ENCODE measurements at places on chromosomes 7 and 10. TPM values are rescaled to one million over a fixed set of nuclear protein-coding genes. Genes with fewer than 3 reads are reported as not detected.

DNA sequence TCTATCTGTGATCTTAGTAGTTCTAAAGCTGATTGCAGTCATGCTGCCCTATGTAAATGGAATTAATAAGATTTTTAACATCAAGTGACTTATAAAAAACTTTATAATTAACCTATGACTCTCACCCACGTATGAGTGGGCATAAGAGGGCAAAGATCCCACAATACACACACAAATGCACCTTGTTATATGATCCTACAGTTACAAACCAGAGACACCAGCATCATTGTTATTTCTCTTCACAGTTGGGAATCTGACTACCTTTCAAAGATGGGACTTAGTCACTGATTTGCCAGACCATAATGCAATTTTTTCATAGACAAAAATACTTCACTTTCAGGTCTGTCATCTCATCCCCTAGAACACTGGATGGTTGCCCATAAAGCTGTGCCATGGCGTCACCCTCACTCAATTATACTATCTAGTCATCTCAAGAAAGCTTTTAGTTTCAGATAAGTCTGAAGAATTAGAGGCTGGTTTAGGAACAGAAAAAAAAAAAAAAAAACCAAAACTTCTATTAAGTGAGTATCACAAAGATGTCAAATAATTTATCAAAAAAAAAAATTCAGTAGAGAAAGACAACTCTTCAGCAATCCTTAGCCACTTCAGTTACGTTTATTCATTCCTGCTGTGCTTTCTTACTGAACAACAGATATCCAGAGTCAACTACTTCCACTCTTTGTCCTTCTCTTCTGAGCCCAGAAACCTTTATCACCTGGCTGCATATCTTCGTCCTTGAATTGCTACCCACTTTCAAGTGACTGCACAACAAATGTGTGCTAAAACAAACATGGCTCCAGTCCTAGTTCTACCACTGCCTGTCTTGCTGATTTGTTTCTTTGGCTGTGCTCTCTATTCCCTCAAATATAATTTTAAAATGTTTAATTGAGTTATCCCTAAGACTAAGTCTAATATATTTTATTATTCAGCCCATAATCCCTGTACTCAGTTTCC, 175.0 kb upstream of the CHRM2 start:
- no peak for DNase-seq

GRCh38 chr10:13087986-13088618, 11.9 kb upstream of the OPTN start:
- DNase-seq: no peak

DNA sequence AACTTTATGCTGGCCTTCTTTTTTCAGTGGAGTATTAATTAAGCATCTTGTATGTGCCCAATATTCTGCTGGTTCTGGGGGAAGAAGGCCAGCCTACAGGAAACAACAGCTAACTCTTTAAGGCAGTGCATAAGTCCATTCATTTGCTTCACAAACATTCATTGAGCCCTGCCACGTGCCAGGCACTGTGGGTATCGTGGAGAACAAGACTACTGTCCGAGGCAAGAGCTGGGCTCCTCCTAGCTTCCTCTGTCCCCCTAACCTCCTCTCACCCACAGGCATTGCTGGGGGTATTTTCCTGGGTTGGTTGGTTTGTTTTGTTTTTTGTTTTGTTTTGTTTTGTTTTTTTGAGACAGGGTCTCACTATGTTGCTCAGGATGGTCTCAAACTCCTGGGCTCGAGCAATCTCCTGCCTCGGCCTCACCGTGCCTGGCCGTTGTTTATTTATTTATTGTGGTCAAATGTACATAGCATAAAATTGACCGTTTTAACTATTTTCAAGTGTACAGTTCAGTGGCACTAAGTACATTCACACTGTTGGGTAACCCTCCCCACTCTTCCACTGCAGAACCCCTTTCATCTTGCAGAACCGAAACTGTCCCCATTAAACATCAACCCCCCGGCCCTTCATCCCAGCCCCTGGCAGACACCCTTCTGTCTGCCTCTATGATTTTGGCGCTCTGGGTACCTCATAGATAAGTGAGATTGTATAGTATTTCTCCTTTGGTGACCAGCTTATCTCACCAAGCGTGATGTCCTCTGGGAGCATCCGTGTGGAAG, 32.6 kb downstream of the CHST3 start:
- DNase-seq: no peak

DNA sequence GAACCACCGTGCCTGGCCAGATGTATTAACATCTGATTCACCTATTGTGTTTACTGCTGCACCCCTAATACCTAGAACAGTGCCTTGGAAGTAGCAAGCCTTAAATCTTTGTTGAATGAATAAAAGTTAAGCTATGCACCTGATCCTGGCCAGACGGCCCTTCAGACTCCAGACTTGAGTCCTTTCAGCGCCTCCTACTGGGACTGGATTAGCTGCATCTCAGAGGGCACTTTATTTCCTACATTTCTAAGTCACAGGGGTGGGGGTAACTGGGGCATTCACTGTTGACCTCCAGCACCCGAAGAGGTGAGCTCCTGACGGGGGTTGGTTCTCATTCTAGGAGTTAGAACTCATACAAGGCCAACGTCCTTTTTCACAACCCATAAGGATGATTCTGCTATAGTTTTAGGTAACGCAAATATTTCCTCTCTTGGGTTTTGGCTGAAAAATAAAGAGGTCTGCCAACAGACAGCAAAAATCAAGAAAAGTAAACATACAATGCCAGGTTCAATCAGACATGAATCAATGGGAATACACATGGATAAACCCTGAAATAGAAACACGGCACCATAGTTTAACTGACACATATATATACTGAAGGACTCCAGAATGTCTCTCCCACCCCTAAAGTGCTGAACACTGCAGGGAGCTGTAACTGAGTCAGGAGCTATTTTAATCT, 48.0 kb upstream of the DLG5 start:
- no peak for DNase-seq

- no peak for DNase-seq
Measured at GRCh38 chr7:49583440-49583839, 190.0 kb upstream of the VWC2 start.

GRCh38 chr10:84193846-84194423, 402 bp upstream of the CDHR1 start:
- no peak for DNase-seq

DNA sequence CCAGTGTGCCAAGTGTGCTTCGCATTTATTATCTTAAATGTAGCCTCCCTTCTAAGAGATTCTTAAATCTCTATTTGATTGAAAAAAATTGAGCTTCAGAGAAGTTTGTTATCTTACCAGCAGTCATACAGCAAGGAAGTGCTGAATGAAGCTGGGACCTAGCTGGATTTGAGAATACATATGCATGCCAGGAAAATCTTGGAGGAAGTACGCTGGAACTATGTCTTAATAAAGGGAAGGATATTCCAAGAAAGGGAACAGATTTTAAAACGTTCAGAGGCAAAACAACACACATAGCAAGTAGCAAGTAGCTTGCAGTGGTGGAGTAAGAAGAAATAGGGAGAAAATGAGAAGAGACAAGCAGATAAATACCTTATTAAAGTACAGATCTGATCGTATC, 1.5 kb downstream of the CFAP70 start:
- DNase-seq: no peak

DNA sequence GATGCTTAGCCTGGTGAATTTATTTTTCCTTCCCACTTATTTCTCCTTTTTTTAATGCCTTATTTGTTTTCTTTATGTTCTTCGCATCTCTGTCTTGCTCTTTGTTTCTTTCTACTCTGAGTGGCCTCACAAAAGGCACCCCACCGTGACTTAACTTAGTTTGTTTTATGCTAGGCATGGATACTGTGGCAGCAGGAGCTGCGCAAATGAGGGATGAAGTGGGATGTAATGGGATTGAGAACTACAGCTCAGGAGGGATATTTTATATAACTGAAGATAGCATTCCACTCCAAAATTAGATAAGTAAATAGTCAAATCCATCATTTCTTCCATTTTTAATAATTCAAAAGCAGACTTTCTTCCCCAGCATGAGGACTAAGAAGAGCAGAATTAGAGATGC, 1.7 kb upstream of the CACNA2D1 start:
- DNase-seq: no peak

DNA sequence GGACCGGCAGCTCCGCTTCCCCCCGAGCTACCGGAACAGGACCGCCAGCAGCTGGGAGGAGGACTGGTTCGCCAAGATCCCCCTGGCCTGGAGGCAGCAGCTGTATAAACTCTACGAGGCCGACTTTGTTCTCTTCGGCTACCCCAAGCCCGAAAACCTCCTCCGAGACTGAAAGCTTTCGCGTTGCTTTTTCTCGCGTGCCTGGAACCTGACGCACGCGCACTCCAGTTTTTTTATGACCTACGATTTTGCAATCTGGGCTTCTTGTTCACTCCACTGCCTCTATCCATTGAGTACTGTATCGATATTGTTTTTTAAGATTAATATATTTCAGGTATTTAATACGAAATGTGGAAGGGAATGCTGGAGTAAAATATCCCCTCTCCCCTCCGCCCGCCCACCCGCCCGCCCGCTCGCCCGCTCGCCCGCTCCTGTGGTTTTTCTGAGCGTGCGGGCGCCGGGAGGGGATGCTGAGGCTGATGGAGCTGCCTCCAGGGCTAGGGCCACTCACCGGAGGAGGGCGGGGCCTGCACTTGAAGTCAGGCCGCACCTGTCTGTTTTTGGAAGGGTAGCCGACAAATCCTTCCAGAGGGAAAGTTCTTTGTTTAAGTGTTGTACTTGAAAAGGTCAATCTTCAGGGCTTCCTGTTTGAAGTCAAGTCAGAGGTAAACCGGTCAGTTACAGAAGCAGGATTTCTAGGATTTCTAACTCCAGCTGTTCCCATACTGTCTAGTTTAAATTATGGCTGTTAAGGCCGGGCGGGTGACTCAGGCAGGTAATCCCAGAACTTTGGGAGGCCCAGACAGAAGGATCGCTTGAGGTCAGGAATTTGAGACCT, 30.5 kb downstream of the CHST12 start:
- DNase-seq: no peak

DNA sequence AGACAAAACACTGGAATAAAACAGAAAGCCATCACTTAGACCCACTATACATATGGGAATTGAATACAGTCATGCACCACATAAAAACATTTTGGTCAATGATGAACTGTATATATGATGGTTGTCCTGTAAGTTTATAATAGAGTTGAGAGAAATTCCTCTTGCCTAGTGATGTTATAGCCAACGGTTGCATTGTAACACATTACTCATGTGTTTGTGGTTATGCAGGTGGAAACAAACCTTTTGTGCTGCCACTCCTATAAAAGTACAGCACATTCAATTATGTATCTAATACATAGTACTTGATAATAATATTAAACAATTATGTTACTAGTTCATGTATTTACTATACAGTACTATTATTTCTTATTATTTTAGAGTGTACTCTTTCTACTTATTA, 381.2 kb upstream of the MBL2 start:
- no peak for DNase-seq

DNA sequence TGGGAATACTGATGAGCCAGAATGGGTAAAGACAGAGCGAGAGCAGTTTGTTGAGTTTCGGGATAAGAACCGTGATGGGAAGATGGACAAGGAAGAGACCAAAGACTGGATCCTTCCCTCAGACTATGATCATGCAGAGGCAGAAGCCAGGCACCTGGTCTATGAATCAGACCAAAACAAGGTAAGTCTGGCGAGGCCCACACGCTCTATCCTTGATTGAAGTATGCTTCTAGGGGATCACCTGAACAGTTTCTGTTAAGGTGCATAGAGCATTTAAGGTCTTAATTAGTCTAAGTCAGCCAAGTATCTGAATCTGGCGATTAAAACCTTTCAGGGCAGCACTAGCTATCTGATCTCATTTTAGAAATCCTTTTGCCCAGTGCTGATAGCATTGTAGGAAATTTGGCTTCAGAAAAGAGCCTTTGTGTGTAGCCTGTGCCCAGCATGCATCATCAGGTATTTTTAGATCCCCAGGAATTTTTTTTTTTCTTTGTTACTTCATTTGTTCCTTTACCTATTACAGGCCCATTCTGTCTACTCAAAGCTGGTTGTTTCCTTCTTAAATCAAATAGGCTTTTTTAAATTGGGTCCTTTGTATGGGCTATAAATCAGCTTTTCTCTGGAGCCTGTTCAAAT, 8.0 kb downstream of the OPN1SW start:
- DNase-seq: no peak

- DNase-seq: no peak
Measured at GRCh38 chr10:19777806-19778205, 38.4 kb upstream of the PLXDC2 start.

GRCh38 chr10:17888189-17888588, 63.5 kb upstream of the SLC39A12 start:
- no peak for DNase-seq

DNA sequence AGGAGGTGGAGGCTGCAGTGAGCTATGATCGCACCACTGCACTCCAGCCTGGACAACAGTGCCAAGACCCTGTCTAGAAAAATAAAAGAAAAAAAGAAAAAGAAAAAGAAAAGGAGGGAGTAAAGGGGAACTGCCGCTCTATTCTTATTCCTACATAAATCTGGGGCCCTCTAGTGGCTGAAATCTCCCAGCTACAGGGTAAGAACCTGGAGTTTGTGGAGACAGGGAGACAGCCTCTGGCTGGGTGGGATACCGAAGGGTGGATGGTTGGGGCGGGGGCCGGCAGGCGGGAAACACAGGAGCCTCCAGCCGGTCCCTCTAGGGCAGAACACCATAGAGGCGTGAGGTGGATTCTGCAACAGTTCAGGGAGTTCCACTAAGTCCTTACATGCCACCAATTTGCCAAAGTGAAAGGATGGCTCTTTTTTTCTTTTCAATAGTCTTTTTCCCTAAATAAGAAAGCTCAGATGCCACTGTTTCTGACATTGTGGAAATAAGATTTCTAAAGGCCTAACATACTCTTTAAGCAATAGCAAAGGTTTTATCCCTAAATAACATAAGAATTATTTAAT, 117.3 kb downstream of the SVIL start:
- no peak for DNase-seq

- DNase-seq: no peak
Measured at GRCh38 chr10:108275895-108276685, 1111.6 kb upstream of the SORCS1 start.

DNA sequence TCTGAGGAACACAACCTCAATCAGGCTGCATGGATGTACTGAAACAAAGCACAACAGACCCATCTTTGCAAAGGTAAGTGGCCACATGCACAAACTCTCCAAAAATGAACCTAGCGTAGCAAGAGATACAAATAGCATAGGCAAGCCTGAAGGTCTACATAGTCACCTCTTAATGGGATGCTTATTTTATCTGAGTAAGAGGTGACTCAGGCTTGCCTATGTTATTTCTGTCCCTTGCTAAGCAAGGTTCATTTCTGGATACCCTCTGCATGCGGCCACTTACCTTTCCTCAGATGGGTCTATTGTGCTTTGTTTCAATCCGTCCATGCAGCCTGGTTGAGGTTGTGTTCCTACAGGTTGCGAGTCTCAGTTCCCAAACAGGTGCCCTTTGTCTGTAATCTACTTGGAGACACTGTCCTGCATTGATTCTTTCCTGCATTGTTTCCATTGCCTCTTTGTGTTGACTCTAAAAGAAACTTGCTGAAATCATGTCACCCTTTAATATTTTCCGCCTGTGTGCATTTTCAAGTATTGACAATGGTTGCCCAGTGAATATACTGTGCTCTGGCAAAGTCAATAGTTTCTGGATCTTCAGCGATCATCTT, 291.8 kb upstream of the LYZL1 start:
- no peak for DNase-seq

Gene ZP3
- total RNA-seq: not detected

Gene ZCCHC24
- total RNA-seq: 156 TPM

Gene ACTA2
- 8,607 TPM for total RNA-seq

Gene AGR2
- total RNA-seq: not detected

All from esophagus muscularis mucosa (tissue), 4 donors.